Fibroblast of skin of left biceps (primary cell): ENCODE measurements at places on chromosomes 12 and 14.
A peak's percentile ranks its signal among the peaks of the same experiment; 100 is the strongest.

DNA sequence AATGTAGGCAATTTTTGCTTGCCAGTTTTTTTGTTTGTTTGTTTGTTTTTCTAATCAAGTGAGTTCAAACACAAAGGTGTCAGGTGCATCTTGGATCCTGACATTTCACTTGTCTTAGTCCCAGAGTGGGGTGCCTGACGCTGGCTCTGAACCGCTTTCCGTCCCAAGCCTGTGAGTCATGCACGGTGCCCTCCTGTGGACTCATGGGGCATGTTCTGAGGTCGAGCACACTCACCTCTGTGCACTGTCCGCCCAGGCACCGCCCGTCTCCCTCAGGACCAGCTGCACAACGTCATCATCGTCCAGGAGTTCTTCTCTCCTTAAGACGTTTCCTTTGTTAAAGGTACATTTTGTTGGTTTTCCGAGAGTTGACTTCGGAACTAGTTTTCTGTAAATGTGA, 98.2 kb downstream of the GLT1D1 start:
- no peak for DNase-seq

- DNase-seq = no peak
Observed at GRCh38 chr14:74954947-74955228, 509 bp downstream of the PGF start.

DNA sequence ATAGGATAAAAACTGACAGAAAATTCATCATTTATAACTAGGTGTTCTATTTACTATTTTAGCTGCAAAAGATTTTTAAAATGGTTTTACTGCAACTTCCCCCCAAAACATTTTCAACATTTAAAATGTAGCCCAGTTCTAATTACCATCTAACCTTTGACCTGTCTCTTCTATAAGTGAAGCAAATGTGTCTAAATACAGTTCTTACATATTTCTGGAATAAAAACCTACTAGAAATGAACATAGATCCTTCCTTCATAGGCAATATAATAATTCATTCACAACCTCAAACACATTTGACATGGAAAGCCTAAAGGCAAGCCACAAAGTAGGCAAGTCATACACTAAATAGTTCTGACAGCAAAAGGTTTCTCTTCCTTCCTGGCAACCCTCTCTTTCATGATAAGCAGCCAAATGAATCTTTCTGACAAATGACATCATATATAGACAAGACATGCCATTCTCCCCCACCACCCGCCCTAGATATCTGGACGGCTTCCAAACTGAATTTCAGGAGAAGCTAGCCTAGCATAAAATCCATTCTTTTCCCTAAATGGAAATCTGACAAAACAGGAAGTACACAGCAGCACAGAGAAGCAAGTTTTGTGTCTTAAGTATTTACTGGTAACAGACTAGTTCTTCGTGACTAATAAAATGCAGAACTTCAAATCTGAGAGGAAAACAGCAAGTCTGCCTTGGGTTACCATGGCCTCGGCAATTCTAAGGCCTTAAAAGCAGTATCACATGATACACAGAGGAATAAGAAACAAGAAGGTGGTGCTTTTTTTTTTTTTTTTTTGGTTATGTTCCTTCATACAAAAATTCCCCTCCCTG, 17.2 kb upstream of the ARID4A start:
- DNase-seq = peak; percentile 90

DNA sequence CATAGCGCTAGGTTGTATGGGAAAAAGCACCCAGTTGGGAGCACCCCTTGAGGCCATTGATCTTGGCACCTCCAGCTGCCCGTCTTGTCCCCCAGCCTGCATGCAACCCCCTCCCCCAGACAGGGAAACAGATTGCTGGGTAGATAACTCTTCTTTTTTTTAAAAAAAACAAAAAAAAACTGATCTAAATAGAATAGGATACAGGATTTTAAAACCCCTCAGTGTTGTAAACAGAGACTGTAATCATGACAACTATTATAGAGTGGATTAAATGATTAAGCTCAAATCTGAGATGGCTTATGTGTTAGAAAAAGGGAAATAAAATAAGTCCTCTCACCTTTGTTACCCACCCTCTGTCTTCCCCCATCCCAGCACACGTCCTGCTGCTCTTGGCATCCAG, 48.9 kb downstream of the MAX start:
- DNase-seq = no peak

DNA sequence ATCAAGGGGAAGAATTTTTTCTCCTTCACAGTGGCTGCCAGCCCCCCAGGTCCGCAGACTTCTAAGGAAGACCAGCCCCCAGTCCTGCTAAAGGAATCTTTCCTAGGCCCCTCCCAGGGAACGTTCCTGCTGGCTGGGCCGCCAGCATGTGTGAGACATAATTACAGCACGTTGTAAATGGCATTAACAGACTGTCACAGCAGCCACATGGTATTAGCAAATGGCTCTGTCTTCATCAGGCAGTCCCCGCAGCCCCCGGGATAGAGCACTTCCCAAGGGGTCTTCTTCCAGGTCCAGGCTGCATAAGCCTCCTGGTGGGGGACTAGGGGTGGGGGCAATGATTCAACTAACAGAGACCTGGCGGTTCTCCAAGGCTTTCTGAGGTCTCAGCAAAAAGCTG, 34.9 kb upstream of the FAM222A start:
- no peak for DNase-seq

DNA sequence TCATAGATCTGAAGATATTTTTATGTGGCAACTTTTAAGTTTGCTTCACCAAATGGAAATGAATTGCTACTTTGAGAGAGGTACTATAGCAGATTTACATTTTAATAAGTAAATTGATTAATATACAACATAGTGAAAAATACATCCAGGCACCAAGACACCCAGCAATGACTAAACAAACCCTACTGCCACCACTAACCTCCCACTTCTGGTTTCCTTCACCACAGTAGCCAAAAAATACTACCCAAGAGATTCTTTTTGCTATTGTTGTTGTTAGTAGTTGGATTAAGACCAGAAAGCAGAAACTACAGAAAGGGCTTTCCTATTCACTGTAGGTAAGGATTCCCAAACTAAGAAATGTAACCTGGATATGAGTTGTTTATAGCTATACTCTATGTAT, 54.1 kb downstream of the COCH start:
- no peak for DNase-seq
